ENCODE measurements at places on chromosomes 13 and 19. TPM values are rescaled to one million over a fixed set of nuclear protein-coding genes. Genes with fewer than 3 reads are reported as not detected.
A peak's percentile ranks its signal among the peaks of the same experiment; 100 is the strongest.

Gene IL11
- 0.40 TPM for total RNA-seq

DNA sequence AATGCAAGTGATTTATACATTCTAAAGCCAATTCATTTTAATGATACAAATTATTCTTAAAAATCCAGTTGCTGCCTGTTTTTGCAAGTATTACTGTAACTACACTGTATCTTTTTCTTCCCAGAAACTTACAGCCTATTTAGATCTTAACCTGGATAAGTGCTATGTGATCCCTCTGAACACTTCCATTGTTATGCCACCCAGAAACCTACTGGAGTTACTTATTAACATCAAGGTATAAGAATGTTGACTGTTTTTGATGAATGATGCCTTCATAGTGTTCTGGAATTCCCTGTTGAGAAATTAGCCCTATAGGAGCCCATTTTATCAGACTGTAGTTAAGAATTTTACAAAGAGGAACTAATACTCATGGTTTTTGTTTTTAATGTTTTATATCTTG is 25.0 kb downstream of the ITM2B start:
- H3K36me3 ChIP-seq = peaks cover 61% of the 10 kb centered on the region
- DNase-seq = no peak
- H3K27ac ChIP-seq = no peak overlapping the region
- no peaks in the 10 kb centered on the region for H3K27me3 ChIP-seq

DNA sequence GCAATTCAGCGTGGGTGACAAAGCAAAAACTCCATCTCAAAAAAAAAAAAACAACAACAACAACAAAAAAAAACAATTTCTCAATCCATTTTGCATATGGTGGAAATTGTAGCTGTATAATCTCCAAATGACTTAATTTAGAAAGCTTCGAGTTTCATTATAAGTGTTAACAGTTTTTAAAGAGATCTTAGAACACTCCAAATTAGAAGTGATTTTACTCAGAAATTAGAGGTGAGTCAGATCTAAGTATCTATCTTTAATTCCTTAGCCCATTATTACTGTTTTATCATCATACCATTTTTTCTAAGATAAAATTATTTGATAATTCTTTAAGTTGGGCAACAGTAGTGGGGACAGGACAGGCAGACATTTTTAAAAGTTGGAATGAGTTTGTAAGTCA is 60.5 kb downstream of the ZMYM2 start:
- H3K36me3 ChIP-seq = peaks cover 51% of the 10 kb centered on the region
- no peaks in the 10 kb centered on the region for H3K27me3 ChIP-seq
- H3K4me1 ChIP-seq = no peaks in the 10 kb centered on the region
- no peak for DNase-seq
- no peak overlapping the region for H3K27ac ChIP-seq
- no peak overlapping the region for H3K4me3 ChIP-seq

Gene TTYH1
- not detected for total RNA-seq

DNA sequence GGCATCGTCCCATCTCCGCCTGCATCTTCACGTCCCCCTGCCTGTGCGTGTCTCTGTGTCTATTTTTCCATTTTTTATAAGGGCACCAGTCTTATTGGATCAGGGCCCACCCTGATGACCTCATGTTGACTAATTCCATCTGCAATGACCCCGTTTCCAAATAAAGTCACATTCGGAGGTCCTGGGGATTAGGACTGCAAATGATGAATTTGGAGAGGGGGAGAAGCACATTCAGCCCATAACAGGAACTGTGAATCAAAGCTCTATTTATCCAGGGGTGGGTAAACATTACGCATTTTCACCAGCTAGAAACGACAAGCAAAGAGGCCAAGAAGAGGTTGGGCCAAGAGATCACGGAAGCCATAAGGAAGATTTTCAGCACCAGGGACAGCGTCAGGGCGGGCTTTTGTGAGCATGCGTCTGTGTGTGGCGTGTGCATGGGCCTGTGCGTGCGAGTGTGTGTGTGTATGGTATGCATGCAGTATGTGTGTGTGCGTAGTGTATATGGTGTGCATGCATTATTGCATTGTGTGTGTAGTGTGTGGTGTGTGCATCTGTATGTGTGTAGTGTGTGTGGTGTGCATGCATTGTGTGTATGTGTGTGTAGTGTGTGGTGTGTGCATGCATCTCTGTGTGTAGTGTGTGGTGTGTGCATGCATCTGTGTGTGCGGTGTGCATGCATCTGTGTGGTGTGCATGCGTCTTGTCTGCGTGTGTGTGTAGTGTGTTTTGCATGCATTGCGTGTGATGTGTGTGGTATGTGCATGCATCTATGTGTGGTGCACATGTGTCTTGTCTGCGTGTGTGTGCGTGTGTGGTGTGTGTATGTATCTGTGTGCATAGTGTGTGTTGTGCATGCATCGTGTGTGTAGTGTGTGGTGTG is 19.6 kb downstream of the CELF5 start:
- no peaks in the 10 kb centered on the region for H3K27me3 ChIP-seq
- H3K4me1 ChIP-seq = no peaks in the 10 kb centered on the region
- H3K4me3 ChIP-seq = no peak overlapping the region
- no peaks in the 10 kb centered on the region for H3K36me3 ChIP-seq

DNA sequence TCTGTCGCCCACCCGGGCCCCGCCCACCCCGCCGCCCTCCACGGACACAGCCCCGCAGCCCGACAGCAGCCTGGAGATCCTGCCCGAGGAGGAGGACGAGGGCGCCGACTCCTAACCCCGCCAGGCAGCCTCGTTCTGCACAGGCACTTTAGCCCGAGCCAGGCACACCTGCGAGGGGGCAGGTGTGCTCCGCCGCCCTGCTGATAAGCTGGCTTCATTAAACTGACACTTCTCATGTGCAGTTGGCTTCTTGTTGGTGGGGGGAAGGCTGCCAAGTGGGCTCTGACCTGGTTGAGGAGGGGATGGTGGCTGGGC is 8.2 kb downstream of the IL4I1 start:
- H3K27ac ChIP-seq = no peak overlapping the region
- no peak for DNase-seq
- peaks cover 10% of the 10 kb centered on the region for H3K36me3 ChIP-seq
- H3K27me3 ChIP-seq = no peaks in the 10 kb centered on the region
- no peak overlapping the region for H3K4me3 ChIP-seq

Gene IGLON5
- total RNA-seq = not detected

GRCh38 chr13:102326381-102327118 is 75.3 kb downstream of the FGF14 start:
- no peaks in the 10 kb centered on the region for H3K36me3 ChIP-seq
- no peaks in the 10 kb centered on the region for H3K27me3 ChIP-seq
- no peak for DNase-seq
- H3K4me1 ChIP-seq = no peaks in the 10 kb centered on the region

Gene NEK5
- total RNA-seq = not detected

Gene LILRA6
- not detected for total RNA-seq

DNA sequence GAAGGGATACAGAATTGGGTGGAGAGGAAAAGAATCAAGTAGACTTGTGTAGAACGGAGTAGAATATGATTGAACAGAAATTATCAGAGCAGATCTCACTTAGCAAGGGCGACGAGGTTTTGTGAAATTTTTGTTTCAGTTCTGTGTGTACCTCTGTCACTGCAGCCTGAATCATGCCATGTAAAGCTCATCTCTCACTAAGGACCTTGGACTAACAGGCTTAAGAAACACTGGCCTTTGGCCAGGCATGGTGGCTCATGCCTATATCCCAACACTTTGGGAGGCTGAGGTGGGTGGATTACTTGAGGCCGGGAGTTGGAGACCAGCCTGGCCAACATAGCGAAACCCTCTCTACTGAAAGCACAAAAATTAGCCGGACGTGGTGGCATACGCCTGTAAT is 62.6 kb downstream of the MYH14 start:
- H3K4me1 ChIP-seq = no peaks in the 10 kb centered on the region
- DNase-seq = no peak
- H3K27me3 ChIP-seq = no peaks in the 10 kb centered on the region
- no peak overlapping the region for H3K27ac ChIP-seq
- no peak overlapping the region for H3K4me3 ChIP-seq

Gene EHD2
- total RNA-seq = not detected

- no peaks in the 10 kb centered on the region for H3K36me3 ChIP-seq
- H3K27me3 ChIP-seq = no peaks in the 10 kb centered on the region
- no peaks in the 10 kb centered on the region for H3K4me1 ChIP-seq
- no peak overlapping the region for H3K4me3 ChIP-seq
- H3K27ac ChIP-seq = no peak overlapping the region
- DNase-seq = no peak
Measured at GRCh38 chr13:22357132-22357531, 686.3 kb downstream of the FGF9 start.

Gene LILRB1
- 0.07 TPM for total RNA-seq

DNA sequence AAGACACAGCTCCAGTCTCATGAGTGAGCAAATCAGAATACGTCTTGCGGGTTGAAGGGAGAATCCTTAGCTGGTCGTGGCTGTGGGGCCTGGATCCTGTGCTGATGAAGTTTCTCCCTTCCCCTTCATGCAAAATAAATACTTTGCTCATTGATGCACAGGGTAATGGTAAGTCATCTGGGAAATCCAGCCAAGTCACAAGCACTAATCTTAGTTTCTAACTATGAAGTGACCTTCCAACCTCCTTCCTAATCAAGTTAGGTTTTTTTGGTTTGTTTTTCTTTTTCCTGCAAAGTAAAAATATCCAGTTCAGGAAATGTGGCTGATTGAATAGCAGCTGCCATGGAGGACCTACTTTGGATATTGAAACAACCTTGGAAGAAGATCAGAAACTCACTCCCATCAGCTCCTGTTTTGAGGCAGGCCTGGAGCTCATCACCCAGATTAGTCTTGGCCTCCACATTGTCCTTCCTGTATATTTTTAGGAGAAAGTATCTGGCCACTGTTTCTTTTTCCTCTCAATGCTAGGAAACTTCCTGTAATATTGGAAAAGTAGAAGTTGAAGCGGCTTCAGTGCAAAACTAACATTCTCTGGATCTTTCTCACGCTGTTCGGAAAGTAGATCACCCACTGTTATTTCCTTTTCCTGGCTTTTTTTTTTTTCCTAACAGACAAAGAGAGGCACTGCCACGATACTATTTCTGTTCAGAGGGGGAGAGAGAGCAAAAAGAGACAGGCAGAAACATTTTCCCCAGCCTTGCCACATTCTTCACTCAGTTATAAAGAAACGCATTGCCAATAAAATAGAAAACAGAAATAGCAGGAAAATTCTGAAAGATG is 12.3 kb upstream of the ARL11 start:
- peaks cover 10% of the 10 kb centered on the region for H3K4me1 ChIP-seq
- no peak overlapping the region for H3K27ac ChIP-seq
- DNase-seq = no peak
- H3K4me3 ChIP-seq = no peak overlapping the region
- no peaks in the 10 kb centered on the region for H3K27me3 ChIP-seq

GRCh38 chr13:22944378-22944777 is 236.4 kb upstream of the SGCG start:
- no peak overlapping the region for H3K4me3 ChIP-seq
- H3K27ac ChIP-seq = no peak overlapping the region
- peak; percentile 42 for DNase-seq
- no peaks in the 10 kb centered on the region for H3K4me1 ChIP-seq

Gene PPP1R13L
- total RNA-seq = 1.1 TPM

DNA sequence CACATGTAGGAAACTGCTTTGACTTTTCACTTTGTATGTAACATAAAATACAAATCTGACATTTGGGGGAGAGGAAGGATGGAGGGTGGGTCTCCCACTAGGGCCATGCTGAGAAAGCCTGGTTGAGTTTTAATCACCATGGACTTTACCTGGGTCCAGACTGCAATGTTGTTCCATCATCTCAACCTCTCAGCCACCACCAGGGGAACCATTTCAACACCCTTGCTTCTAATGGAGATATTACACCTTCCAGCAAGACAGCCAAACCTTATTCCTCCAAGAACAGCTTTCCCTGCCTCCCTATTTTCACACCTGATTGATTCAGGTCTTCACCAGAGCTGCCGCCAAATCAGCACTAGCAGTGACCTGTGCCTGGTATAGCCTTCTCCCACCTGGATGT is 56.0 kb downstream of the ZAR1L start:
- no peak for DNase-seq
- H3K36me3 ChIP-seq = no peaks in the 10 kb centered on the region
- H3K4me1 ChIP-seq = no peaks in the 10 kb centered on the region
- no peak overlapping the region for H3K27ac ChIP-seq
- no peak overlapping the region for H3K4me3 ChIP-seq

- DNase-seq = no peak
- no peaks in the 10 kb centered on the region for H3K4me1 ChIP-seq
- no peak overlapping the region for H3K27ac ChIP-seq
- H3K27me3 ChIP-seq = no peaks in the 10 kb centered on the region
- H3K4me3 ChIP-seq = no peak overlapping the region
- no peaks in the 10 kb centered on the region for H3K36me3 ChIP-seq
Measured at GRCh38 chr13:81770868-81771505, 1430.1 kb upstream of the SPRY2 start.

Gene IZUMO1
- not detected for total RNA-seq

Gene CBLC
- not detected for total RNA-seq

- H3K4me3 ChIP-seq = no peak overlapping the region
- H3K36me3 ChIP-seq = no peaks in the 10 kb centered on the region
- no peak overlapping the region for H3K27ac ChIP-seq
- no peak for DNase-seq
- no peaks in the 10 kb centered on the region for H3K4me1 ChIP-seq
Measured at GRCh38 chr13:107586216-107586615, 629.1 kb downstream of the LIG4 start.
